Stimulated activated naive B cell treated with anti-CD40 and anti-IgM and Interleukin-4, amounts not matched to agents 10 μg/mL and 1 μg/mL and 100 μg/mL, for 72 hours (primary cell): ENCODE measurements at places on chromosomes 1 and 21.

DNA sequence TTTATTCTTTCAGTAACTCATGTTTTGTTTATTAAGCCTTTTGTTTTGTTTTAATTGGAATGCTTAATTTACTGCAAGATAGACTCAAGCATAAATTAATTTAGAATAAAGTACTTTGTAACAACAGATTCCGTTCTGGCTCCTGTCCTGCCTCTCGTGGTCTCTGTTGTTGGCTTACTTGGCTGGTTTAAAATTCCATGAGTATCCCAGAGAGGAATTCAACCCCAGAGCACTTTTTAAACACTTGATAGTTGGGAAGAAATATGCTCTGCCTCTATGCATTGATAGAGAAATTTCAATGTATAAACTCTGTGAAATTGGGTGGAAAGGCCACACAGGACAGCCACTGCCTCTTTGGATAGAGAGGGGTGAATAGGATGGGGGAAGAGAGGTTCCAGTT lies 89.7 kb downstream of the ATP5PO start:
- no peak for DNase-seq

- no peak for DNase-seq
These were observed 549.7 kb upstream of the PLXNA2 start for GRCh38 chr1:208793861-208794345.

- DNase-seq, result no peak
These were observed 95.6 kb downstream of the ZNF644 start for GRCh38 chr1:90925928-90926869.

DNA sequence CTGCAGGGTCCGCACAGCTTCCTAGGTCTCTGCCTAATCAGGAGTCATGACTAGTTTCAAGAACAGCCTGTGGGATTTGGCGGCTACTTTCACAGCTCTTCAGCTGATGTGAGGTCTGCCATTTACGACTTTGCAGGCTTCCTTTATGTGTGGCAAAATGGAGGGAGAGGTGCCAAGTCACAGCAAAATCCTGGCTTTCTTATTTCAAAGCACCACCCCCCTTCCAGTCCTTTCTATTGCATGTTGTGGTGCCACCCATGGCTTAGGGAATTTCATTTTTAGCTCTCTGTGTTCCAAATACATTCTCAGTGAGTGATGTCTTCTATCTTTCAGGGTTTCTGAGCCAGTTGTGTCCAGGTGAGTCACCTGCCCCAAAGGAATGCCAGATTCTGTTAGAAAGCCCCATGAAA lies 75.1 kb upstream of the WLS start:
- no peak for DNase-seq

GRCh38 chr1:93556291-93556690 lies 108.4 kb downstream of the FNBP1L start:
- DNase-seq, result no peak

GRCh38 chr1:8873506-8874229 lies 4.8 kb downstream of the ENO1 start:
- no peak for DNase-seq

- DNase-seq, result no peak
These were observed 153.2 kb downstream of the RGS7 start for GRCh38 chr1:241203817-241204216.

GRCh38 chr1:204143276-204144041 lies 8.4 kb downstream of the ETNK2 start:
- no peak for DNase-seq

GRCh38 chr1:36067871-36068270 lies 16.0 kb upstream of the TEKT2 start:
- no peak for DNase-seq

DNA sequence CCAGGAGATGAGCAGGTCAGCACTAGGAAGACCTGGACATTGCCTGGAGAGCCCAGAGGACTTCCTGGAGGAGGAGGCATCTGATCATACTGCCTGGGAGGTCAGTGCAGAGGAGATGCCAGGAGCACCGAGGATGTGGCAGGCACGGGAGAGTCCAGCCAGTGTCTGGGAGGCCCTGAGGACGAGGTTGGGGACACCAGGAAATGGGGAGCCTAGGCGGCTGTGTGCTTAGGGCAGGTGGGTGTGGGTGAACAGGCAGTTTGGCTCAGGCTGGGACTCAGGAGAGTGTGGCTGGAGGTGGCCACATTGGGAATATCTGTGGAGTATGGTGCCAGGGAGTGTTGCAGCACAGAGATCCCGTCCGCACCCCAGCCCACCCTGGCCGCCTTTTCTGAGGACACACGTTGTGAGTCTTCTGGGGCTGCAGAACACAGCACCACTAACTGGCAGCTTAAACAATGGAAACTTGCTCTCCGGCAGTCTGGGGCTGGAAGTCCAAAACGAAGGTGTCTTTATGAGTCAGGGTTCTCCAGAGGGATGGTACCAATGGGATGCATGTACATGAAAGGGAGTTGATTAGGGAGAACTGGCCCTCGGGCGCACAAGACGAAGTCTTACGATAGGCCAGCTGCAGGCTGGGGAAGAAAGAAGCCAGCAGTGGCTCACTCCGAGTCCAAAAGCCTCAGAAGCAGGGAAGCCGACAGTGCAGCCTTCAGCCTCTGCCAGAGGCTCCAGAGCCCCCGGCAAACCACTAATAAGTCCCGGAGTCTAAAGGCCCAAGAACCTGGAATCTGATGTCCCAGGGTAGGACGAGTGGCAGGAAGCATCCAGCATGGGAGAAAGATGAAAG lies 58.0 kb downstream of the FAAP20 start:
- no peak for DNase-seq

DNA sequence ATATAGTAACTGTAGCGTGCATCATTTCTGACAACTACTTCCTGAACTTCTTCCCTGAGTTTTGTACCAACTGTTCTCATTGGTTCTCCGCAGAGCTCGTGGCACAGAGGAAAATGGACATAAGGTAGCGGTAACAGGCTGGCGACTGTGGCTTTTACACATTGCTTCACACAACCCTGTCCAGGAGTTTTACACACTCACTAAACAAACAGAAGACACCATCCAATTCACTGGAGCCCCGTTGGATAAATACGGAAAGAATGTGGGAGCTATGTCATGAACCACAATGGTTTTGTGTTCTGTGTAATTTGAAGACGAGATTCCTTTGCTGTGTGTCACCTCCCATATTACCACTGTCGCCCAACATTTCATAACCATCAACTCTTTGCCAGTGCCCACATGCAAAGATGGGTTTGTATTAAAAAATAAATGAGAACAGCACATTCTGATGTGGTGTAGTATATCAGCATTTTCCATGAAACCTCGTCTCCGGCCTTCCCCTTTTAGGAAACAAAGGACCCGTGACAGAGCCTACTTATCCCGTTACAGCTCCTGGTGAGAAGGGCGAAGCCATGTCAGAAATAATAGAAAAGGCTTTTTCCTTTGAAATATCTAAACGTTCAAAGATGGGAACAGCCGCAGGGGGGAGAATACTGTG lies 47.4 kb upstream of the ENAH start:
- no peak for DNase-seq

- no peak for DNase-seq
These were observed 272.6 kb downstream of the MATN1 start for GRCh38 chr1:30450818-30451233.

DNA sequence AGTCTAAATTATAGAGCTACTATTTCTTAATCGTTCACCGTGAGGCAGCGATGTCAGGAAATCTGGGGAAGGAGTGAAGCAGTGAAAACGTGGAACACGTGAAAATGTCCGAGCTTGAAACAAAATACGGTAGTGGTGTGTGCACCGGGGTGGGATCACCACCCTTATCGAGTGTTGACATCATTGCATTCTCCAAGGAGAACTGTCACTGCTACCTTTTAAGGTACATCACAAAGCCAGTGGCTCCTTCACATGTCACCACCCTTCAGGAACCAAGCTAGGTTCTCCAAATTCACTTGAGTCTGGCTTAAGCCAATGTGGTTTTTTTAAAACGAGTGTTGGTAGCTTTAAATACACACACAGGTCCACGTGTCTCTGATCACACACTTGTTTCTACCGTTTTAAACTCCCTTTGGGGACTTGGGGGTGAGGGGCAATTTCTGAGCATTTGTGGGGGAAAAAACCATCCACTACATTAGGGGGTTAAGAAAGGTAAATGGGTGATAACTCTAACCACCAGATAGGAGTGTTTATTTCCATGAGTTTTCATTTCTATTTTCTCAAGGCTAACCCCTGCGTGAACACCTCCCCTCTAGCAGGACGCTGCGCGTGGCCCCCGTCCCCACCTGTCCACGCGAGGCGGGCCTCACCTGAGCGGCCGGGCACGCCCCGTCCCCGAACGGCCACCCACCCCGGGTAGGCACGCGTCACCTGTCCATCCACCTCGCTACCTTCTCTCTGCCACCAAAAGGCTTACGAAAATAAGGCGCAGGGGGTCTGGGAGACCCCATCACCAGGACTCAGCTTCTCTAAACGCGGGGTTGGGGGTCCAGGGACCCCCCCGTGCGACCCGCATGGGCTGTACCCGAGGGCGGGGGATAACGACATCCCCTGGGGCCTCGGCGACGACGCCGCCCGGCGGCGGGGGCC lies 978 bp downstream of the PRDM15 start:
- no peak for DNase-seq

GRCh38 chr1:109806733-109807400 lies 43.1 kb upstream of the EPS8L3 start:
- DNase-seq, result no peak

- no peak for DNase-seq
These were observed 11.6 kb upstream of the FAM20B start for GRCh38 chr1:179014123-179014522.

GRCh38 chr1:231241750-231242149 lies 738 bp downstream of the GNPAT start:
- DNase-seq, result no peak

DNA sequence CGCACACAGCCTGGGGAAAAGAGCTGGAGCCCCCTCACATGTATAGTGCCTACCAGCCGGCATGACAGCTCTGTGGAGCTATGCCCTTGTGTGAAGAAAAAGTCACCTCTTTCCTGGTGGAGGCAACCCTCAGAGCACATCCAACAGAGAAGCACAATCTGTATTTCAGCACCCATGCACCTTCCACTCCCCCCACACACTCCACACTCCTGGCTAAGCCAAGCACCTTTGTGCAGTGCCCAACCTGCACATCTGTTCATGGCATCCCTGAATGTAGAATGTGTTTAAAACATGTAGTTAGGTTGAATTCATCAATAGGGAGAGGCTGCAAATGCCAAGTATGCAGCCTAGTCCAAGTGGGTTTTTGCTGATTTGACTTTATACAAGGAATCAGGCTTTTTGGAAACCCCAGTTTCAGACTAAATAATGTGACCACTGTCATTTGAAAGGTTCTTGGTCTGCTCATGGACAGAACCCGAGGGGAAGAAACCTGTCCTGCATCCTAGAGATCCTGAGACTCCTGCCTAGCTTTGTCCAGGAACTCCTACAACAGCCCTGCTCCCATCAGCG lies 197.1 kb downstream of the TOMM20 start:
- DNase-seq, result no peak

DNA sequence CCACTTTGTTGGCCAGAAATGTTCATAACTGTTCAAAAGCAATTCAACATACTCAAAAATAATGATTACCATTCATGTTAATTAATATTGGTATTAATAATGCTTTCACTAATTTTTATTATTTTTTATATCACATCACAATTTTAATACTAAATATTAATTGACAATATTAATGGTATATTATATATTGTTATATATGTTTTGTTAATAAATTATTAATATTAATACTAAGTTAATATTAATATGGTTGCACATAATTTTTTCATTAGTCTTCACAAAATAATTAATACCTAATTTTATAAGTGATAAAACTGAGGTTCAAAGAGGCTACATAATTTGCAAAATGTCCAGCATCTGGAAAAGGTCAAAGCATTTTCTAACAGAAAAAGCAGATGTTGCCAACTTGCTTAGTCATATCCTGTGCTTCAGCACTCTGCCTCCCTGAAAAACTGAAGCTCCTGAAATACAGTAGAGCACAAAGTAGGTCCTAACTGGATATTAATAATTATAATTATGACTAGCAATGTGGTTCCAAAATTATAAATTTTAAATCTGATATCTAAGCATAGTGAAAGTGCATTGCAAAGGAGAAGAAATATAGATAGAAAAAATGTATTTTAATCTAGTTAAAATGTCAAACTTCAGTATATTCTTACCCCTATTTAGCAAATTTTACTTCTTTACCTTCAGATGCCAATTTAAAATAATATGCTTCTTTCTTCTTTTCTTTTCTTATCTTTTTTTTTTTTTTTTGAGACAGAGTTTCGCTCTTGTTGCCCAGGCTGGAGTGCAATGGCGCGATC lies 123.2 kb upstream of the TNFSF4 start:
- no peak for DNase-seq

GRCh38 chr1:244199902-244200301 lies 148.8 kb downstream of the ZBTB18 start:
- DNase-seq, result no peak

DNA sequence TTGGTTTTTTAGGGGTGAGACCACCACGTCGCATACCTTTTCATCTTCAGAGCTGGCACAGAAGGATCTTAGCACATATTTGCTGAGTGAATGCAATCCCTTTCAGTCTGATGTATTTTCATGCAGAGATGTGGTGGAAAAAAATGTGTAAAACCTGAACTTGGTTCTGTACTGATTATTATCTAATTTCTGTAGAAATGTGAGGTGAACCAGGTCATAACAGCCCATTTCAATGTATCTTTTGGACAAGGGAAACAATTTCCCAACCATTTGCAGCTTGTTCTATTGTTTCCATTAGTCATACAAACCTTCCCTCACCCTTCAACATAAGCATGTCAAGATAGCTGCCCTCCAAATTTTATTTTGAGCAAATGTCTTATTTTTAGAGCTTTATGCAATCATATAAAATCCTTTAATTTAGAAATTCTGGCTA lies 46.8 kb upstream of the RUNX1 start:
- DNase-seq, result no peak

- DNase-seq, result no peak
These were observed 135.4 kb upstream of the BACE2 start for GRCh38 chr21:41032541-41032940.

DNA sequence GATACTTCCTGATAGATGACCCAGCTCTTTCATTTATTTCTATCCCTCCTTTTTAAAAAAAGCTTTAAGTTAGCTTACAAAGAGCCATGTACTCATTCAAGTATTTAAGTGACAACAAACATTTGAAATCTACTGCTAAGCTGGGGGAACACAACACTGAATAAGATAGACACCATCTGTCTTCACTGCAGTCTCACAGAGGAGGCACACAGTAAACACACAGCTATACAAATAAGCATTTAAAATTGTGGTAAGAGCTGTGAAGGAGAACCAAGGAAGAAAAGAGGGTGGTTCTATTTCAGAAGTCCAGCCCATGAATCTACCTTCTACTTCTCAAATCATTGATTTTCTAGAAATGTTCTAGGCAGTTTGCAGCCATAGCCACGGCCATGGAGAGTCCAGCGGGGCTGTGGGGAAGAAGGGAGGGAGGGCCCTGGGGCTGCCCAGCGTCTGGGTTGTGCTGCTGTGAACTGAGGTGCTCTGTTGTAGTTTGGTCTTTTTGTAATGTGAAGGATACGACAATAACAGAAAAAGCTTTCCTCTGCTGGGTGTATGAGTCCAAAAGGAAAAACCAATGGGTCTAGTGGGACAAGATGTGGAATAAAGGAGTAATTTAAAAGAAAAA lies 28.2 kb downstream of the PRDM2 start:
- DNase-seq, result no peak

DNA sequence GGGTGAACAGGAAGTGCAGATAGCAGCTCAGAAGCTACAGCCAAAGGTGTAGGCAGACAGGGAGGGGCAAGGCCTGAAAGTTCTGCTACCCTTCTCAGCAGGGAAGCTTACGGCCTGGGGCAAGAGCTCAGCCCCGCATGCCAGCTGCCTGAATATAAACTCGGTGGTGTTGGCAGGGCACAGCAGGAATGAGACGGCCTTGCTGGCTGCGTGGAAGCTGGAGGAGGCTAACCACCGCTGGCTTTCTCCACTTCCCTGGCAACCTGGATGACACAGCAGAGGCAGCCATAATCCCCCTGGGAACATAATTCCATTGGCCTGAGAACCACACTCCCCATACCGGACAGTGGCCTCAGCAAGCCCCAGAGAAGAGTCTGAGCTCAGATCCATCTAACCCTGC lies 81.9 kb upstream of the PRRC2C start:
- no peak for DNase-seq
